ENCODE measurements at places on chromosomes 3 and 15.
A peak's percentile ranks its signal among the peaks of the same experiment; 100 is the strongest.

DNA sequence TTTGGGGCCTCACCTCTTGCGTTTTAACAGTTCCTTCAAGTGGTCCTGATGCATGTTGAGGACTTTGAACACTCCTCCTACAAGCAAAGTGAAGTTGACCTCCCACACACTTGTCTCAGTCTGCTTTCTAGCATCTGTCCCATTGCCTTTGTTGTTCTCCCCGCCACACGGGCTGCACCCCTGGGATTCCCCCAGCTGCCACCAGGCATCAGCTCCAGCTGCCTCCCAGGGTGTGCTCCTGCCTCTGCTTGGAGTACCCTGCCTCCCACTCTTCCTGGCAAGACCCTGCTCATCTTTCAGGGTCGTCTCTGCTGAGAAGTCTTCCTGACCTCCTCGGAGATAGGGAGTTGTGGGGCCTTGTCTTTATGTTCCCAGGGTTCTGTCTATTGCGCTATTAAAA lies 52.2 kb downstream of the IGF1R start:
- no peak for DNase-seq

DNA sequence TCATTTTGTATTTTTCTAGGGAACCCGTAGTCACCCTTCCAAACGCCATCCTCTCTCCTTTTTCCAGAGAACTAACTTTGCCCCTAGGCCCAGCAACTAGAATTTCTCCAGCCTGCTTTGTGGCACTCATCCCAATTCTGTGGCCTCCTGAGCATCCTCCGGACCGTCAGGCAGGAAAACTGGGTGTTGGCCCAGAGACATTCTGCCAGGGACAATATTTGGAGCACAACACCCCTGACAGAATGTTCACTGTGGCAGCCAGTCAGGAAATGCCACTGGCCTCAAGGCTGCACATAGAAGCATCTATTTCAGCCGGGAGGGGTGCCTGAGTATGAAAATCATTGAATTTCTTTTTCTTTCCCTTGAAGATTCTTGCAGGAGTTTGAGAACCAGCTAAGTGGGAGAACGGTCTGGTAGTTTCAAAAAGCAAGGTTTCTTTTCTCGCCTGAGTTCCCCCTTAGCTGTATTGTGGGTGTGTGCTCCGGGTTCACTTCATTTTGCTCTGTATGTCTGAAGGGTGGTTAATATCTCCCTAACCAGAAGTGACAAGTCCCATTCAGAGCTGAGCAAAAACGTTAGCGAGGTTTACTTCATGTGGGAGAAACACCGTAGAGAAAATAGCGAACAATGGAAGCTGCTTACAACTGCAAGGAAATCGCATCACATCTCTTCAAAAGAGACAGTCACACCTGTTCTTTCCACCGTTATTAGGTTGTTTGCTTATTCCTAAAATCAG lies 108.1 kb upstream of the TPM1 start:
- DNase-seq, result no peak

DNA sequence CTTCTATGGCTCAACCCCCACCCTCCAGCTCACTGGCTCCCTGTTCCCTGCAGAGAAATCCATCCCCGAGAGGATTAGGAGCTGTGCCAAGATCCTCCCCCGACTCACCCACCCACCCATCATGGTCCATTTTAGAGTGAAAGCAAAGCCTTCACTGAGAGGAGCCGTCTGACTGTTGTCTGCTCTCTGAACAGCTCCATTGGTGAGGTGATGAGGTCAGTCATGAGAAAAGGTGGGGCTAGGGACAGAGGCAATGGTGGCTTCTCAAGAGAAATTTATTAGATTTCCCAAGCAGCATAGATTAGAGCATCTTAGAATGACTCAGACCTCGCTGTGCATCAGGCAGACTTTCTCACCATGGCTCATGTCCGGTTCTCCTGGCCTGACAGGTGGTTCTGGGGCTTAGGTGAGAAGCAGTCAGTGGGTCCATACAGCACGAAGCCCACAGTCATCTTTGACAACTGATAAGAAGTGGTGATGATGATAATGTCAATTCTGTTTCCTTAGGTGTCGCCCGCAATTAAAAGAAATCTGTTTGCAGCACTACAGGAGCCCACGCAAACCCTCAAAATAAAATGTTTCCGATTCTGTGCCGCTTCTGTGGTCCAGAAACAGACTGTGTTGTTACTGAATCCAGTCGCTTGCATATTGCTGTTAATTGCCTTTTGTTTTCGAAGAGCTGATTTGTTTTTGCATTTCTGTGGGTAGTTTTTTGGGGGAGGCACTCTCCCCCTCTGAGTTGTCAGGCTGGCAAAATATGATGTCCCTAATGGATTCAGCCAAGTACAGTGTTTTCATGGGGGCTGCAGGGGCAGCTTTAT lies 24.8 kb upstream of the RHO start:
- DNase-seq, result no peak

GRCh38 chr15:89441295-89441812 lies 55.0 kb downstream of the RHCG start:
- peak; percentile 15 for DNase-seq

- no peak for DNase-seq
Observed at GRCh38 chr15:83695901-83696425, 42.0 kb downstream of the ADAMTSL3 start.

- DNase-seq, result no peak
Observed at GRCh38 chr3:129205109-129205832, 21.6 kb upstream of the CNBP start.

DNA sequence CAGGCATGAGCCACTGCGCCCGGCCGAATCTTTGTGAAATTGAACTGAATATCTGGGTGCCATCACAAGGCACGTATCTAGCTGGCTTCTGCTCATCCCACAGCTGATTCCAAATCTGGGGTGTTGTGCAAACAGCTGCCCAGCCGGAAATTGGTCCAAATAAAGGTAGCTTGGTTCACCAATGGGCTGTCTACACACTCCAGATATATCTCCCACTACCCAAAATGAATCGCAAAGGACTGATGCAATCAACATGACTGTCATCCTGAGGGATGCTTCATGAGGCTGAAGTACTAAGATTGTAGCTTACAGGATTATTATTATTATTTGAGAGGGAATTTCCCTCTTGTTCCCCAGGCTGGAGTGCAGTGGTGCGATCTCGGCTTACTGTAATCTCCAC lies 28.1 kb downstream of the LARP6 start:
- no peak for DNase-seq

- DNase-seq, result no peak
Observed at GRCh38 chr3:101976473-101976872, 127.2 kb downstream of the NFKBIZ start.

GRCh38 chr15:64430000-64430735 lies 30.2 kb upstream of the ZNF609 start:
- DNase-seq, result no peak

GRCh38 chr3:197362081-197362480 lies 63.7 kb upstream of the DLG1 start:
- DNase-seq, result no peak

GRCh38 chr15:85414495-85414894 lies 34.1 kb downstream of the AKAP13 start:
- DNase-seq, result no peak

DNA sequence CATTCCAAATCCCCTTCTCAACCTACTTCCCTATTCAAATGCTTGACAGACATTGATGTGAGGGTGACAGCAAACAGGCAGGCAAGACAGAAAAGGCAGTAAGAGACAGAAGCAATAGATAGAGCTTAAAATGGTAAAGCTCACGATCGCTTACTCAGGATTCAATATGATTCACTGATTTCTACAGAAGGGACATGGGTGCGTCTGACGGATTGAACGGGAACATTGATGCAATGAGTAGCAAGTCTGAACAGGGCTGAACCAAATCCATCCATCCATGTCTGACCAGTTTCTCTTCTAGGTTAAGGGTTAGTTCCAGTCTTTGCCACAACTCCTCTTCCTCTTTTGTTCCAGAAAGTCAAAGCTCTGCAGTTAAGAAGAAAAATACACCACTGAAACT lies 35.1 kb downstream of the P2RY1 start:
- no peak for DNase-seq

DNA sequence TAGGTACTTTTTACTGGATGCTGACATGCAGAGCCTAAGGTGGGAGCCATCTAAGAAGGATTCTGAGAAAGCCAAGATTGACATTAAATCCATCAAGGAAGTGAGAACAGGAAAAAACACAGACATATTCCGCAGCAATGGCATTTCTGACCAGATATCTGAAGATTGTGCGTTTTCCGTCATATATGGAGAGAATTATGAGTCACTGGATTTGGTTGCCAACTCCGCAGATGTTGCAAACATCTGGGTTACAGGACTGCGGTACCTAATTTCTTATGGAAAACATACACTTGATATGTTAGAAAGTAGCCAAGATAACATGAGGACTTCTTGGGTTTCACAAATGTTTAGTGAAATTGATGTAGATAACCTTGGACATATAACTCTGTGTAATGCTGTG lies 125.1 kb downstream of the PLCL2 start:
- DNase-seq, result no peak

GRCh38 chr3:123611082-123611481 lies 26.2 kb upstream of the HACD2 start:
- DNase-seq, result no peak

DNA sequence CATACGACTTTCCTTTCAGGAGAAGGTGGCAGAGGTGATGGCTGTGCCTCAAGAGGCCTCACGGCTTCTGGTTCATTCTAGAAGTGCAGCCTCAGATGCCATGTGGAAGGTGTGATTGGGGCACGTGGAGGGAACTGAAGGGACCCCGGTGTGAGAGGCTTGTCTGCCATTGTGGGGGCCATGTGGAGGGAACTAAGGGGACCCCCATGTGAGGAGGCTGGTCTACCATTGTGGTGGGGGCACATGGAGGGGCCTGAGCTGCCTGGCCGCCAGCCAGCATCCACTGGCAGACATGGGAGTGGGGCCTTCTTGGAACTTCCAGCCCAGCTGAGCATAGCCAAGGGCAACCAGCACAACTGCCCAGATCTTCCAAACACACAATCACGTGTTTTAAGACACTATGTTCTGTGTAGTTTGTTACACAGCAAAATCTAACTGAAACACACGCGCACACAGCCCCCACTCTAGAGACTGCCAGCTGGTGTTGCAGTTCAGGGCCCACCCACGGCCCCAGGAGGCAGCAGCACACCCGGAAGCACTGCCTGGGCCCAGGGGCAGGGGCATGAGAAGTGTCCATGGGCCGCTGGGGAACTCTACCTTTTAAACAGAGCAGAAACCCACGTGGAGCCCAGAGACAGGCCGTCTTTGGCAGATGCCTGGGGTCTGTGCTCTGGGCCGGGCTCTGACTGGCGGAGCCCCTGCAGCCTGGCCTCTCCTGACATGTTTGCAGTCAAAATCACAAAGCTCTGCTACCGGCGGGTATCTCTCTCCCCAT lies 66.8 kb downstream of the IQSEC1 start:
- no peak for DNase-seq

- peak; percentile 7 for DNase-seq
Observed at GRCh38 chr3:85360742-85361387, 402.1 kb downstream of the CADM2 start.

GRCh38 chr3:192929755-192930547 lies 12.3 kb upstream of the MB21D2 start:
- no peak for DNase-seq

GRCh38 chr3:76387000-76387399 lies 601.7 kb upstream of the ZNF717 start:
- DNase-seq, result no peak

DNA sequence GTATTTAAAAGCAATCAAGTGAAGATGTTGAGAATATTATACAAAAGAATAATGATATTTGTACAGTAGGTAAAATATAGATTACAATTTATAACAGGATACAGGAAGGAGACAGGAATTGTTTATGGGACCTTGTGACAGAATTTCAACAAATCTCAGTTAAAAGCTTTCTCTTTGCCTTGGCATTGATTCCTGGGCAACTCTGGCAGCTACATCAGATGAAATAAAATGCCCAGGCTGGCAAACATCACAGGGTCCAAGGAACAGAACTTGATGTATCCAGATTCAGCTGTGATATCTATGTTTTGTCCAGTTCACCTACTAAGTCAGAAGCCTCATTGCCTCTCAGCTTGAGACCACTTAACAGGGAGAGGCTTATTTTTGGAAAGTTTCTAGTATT lies 473.1 kb downstream of the MCTP2 start:
- DNase-seq, result no peak

- peak; percentile 30 for DNase-seq
Observed at GRCh38 chr15:52234596-52235541, 43.7 kb upstream of the GNB5 start.

- no peak for DNase-seq
Observed at GRCh38 chr3:288417-288816, 91.9 kb downstream of the CHL1 start.

DNA sequence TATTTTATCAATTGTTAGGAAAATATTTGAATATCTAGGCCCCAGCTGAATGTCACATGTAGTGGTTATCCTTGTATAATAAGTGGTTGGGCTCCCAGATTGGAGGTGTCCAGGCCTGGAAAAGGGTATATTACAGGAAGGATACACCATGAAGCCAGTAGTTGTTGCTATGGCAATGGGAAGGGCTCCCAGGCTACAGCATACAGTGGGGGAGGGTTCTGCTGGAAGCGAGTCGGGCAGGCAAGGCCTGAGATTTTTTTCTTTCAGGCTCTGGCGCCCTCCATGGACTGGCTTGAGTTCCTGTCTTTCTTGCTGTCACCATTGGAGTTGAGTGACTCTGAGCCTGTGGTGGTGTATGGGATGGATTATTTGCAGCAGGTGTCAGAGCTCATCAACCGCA lies 8.9 kb downstream of the ECE2 start:
- DNase-seq, result peak; percentile 27

GRCh38 chr3:150348500-150348899 lies 59.6 kb upstream of the TSC22D2 start:
- no peak for DNase-seq

GRCh38 chr15:22893081-22893480 lies 54.6 kb downstream of the NIPA2 start:
- DNase-seq, result no peak

- no peak for DNase-seq
Observed at GRCh38 chr15:67732671-67733374, 92.5 kb upstream of the SKOR1 start.

DNA sequence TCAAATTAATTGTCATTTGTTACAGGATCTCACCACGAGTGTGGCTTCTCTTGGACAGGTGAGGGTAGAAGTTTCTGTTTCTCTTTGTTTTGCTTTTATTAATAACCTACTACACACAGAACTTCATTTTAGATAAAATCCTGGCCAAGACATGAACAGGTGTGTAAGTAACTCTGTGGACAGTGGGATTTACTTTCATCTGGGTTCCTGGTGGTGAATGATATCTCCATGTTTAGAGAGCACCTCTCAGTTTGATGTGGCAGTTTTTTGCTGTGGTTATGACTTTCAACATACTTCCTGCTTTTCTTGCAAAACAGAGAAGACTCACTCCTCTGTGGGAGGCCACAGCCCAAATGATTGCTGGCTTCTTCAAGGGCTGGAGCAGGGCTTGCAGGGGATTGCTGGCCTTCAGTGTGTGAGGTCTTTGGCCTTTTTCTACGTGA lies 71.1 kb upstream of the XCR1 start:
- peak; percentile 56 for DNase-seq

DNA sequence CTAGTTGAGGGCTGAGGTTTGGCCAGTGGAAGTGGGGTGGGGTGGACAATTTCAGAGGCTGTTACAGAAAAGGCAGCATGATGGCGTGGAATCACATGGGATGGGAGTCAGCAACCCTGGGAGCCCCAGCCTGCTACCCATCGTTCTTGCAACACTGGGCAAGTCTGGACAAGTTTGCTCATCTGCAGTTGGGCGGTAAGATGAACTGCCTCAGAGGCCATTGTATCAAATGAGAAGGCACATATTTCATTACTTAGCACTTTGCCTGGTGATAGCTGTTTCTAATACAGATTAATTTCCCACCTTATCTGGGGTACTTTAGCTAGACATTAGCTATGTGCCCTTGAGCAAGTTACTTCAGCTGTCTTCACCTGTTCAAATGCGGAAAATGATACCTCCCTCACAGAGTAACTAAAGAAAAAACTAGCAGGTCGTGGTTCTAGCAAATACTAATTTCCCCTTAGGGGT lies 248.9 kb downstream of the THSD4 start:
- DNase-seq, result no peak
